Inflammatory macrophage treated with lipopolysaccharide for 4 hours (primary cell): ENCODE measurements at places on chromosomes 2 and 18.
A peak's percentile ranks its signal among the peaks of the same experiment; 100 is the strongest.

DNA sequence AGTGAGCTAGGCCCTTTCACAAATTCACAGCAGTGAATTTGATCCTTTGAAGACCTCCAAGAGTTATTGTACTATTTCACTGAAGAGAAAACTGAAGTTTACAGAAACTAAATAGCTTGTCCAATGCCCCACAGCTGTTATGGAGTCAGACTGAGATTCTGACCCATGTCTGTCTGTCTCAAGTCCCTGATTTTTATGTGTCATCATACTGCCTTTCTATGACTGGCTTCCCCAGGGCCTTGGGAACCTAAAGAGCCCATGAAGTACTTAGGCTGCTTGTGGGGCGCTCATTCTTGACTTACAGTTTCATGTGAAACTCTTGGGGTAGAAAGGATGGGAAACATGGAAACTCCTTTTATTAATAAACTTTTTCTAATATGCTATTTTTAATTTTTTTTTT, 107.7 kb downstream of the ATL2 start:
- peak; percentile 24 for DNase-seq

DNA sequence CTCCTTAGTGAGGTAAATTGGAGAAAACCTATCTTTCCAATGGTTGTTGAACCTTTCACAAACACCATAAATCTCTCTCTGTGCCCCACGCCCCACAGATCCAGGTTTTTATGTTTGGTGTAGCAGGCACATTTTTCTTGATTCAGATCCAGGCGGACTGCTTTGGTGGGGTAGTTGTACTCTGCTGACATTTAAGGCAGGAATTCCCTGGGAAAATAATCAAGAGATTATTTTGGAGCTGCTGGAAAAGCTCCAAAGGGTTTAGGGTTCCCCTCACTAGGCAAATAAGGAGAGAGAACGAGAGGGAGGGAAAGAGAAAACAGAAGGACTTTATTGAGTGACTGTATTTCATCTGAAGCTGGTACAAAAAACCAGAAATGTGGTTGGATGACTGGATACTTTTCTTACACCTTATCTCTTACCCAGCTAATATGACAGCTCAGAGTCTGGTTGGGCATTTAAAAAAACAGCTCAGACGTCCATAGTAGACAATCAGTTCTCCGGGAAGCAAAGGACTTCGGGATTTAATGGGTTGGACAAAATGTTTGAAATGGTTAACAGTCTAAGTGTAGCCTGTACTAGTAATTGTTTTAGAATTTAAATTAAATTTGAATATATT, 3.6 kb upstream of the AQP4 start:
- DNase-seq: no peak

GRCh38 chr2:121104721-121105141, 180.3 kb downstream of the TFCP2L1 start:
- DNase-seq: no peak

- peak; percentile 28 for DNase-seq
These were observed at the start of gene B4GALT6 for GRCh38 chr18:31684279-31685096. Gene B4GALT6 (minus strand): TSS chr18:31684581. CDS start chr18:31684426, 155 bp downstream.

GRCh38 chr18:9715978-9716774, 8.1 kb downstream of the RAB31 start:
- DNase-seq: peak; percentile 80

- peak; percentile 24 for DNase-seq
These were observed 11.8 kb downstream of the MAPRE3 start for GRCh38 chr2:26982102-26982742.

DNA sequence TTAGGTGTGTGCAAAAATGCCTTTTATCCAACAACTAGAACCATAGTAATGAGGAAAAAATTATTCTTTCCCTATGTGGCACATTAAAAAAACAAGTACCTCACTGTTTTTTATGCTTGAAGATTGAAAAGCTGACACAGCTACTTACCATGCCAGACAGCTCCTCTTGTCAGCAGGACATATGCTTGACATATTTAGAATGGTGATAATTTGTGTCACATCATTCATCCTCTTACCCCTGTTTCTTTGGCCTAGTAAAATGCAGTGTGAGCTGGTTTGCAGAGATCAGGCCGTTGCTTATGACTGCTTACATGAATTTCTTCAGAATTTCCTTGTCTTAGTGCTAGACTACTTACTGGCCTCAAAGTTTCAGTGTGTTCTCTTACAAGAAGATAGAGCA, 869.9 kb downstream of the LRP1B start:
- DNase-seq: no peak

GRCh38 chr2:210544831-210545230, 11.6 kb upstream of the CPS1 start:
- no peak for DNase-seq

GRCh38 chr2:173764094-173764493, 201.1 kb downstream of the SP3 start:
- DNase-seq: no peak

DNA sequence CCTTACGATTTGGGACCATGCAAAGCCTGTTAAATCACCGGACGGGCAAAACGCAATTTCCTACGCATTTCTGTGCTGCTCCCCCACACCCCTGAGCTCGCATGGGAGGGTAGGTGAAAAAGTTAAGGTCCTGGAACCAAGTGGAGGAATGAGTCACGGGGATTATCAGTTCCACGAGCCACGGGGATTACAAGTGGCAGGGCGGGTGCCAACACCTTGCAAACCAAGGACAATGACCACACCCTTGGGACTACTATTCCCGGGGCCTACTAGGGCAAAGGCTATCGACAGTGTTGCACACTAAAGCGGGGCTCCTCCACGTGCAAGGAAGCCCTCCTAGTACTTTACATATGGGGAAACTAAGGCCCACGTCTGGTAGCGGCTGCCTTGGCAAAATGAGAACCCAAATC, 447 bp downstream of the RETSAT start:
- DNase-seq: no peak

DNA sequence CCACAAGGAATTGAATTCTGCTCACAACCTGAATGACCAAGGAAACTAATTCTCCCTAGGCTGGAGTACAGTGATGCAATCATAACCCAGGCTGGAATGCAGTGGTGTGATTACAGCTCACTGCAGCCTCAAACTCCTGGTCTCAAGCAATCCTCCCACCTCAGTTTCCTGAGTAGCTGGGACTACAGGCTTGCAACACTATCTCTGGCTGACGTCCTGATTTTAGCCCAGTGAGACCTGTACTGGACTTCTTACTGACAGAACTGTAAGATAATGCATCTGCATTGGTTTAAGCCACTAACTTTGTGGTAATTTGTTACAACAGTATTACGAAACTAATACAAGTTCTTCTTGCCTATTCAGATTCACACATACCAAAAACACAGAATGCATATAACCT, 9.5 kb upstream of the KDSR start:
- DNase-seq: peak; percentile 61

GRCh38 chr2:128686497-128686859, 367.8 kb upstream of the HS6ST1 start:
- DNase-seq: peak; percentile 40

DNA sequence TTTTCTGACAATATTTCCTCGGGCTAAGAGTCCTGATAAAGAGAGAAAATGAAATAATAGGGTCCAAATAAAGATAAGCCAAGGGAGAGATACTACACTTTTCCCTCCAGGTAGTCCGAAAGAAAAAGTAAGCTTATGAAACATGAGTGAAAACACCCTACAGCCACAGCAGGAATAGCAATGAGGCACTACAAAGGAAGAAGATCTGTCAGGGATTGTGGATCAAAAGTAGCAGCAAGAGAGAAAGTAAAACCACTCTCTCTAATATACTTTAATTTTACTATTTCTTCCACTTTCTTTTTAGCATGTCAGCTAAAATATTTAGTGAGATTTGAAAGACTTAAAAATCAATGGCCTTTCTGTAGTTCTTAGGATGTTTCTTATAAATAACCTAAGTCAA, 1601.8 kb downstream of the LRP1B start:
- DNase-seq: no peak

DNA sequence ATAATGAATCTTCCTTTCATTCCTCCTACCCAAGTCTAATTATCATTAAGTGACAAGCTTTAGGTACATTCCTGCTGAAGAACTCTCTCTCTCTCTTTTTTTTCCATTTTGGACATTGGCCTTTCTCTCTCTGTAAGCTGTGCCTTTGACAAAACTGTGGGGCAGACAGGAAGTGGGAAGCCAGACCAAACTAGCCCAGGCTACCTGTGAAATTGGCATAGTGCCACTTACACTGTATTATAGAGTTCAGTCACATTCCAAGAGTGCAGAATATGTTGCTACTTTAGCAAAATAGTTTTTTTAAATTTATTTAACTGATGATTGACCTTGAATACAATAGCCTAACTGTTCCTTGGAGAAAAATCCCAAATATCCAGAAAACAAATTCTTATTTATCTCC, 381.5 kb upstream of the ETAA1 start:
- DNase-seq: no peak

- DNase-seq: no peak
These were observed 248.8 kb downstream of the RDH14 start for GRCh38 chr2:18311420-18312195.
